ENCODE measurements at places on chromosomes 2 and 18.

DNA sequence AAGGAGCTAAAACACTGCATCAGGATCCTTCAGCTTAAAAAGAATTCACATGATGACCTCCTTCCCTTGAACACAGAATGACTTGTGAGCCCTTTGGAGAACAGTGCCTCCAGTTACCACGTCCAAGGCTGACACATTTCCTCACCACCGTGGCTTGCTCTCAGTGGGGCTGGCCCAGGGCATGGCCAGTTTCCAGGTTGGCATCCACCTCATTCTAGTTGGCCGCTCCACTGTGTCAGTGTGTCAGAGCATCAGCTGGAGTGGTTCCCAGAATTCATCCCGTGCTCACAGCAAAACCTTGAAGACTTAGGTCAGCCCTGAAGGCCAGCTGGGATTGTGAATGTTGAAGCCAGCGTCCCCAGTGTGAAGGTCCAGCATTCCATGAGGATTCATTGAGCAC is 158.5 kb downstream of the INSIG2 start:
- no peak overlapping the region for H3K27ac ChIP-seq
- H3K27me3 ChIP-seq: no peaks in the 10 kb centered on the region
- no peak for DNase-seq
- H3K36me3 ChIP-seq: peaks cover 5% of the 10 kb centered on the region

GRCh38 chr2:170076189-170076588 is 101.8 kb upstream of the MYO3B start:
- no peaks in the 10 kb centered on the region for H3K4me1 ChIP-seq
- no peak overlapping the region for H3K4me3 ChIP-seq
- DNase-seq: no peak
- H3K36me3 ChIP-seq: no peaks in the 10 kb centered on the region

DNA sequence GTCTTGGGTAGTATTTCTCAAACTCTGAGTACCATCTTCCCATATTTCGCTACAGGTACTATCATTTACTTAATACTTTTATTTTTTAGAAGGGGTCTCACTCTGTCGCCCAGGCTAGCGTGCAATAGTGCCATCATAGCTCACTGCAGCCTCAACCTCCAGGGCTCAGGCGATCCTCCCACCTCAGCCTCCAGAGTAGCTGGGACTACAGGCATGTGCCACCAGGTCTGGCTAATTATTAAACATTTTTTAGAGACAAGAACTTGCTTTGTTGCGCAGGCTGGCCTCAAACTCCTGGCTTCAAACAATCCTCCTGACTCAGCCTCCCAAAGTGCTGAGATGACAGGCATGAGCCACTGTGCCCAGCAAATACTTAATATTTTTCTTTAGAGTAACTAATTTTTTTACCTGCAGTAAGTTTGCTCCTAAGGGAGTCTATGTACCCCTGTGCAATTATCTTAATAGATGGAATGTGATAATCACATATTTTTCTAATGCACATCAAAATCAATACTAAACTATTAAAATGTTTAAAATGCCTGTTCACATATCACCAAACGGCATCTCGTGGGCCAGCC is 100.6 kb upstream of the ST3GAL5 start:
- no peak for DNase-seq
- no peak overlapping the region for H3K4me3 ChIP-seq
- H3K4me1 ChIP-seq: no peaks in the 10 kb centered on the region
- no peak overlapping the region for H3K27ac ChIP-seq
- peaks cover 2% of the 10 kb centered on the region for H3K27me3 ChIP-seq
- no peaks in the 10 kb centered on the region for H3K36me3 ChIP-seq

- no peaks in the 10 kb centered on the region for H3K4me1 ChIP-seq
- H3K4me3 ChIP-seq: no peak overlapping the region
- H3K27ac ChIP-seq: no peak overlapping the region
- peaks cover 6% of the 10 kb centered on the region for H3K36me3 ChIP-seq
- H3K27me3 ChIP-seq: peaks cover 10% of the 10 kb centered on the region
- no peak for DNase-seq
Measured at GRCh38 chr2:149041482-149041881, 3.0 kb downstream of the LYPD6B start.

DNA sequence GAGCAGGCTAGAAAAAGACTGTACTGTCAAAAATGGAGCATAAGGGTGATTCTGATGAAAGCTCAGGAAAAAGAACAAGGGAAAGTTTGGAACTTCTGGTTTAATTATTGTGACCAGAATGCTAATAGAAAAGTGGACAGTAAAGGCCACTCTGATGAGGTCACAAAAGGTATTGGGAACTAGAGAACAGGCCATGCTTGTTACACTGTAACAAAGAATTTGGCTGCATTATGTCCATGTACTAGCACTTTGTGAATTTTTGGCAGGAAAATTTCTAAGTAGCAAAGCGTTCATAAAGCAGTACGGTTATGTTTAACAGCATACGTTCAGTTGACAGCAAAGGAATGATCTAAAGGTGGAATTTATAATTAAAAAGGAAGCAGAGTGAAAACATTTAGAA is 418.6 kb downstream of the TRIB2 start:
- no peaks in the 10 kb centered on the region for H3K4me1 ChIP-seq
- H3K27ac ChIP-seq: no peak overlapping the region
- H3K27me3 ChIP-seq: no peaks in the 10 kb centered on the region
- no peak overlapping the region for H3K4me3 ChIP-seq
- no peaks in the 10 kb centered on the region for H3K36me3 ChIP-seq

- no peaks in the 10 kb centered on the region for H3K27me3 ChIP-seq
- H3K27ac ChIP-seq: no peak overlapping the region
- H3K36me3 ChIP-seq: peaks cover 5% of the 10 kb centered on the region
- no peak overlapping the region for H3K4me3 ChIP-seq
- DNase-seq: no peak
Measured at GRCh38 chr18:36624451-36625167, 204.2 kb downstream of the TPGS2 start.

DNA sequence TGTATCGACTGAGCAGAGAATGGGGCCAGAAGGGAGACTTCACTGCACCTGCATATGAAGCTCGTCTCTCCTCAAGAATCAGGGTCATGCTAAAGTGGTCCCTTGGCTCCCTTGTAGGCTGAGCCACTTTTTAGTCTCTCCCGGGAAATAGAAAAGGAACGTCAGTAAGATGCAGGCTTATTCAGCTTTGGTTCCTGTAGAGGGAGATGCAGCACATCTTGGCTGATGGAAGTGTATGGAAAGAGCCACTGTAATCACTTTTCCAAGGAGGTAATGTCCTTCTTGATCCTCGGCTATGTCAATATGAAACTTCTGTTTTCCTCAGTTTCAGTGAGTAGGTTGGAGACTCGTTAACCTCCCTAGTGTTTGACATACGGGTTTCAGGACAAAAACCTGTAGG is 235.2 kb downstream of the GCA start:
- no peak overlapping the region for H3K4me3 ChIP-seq
- H3K27me3 ChIP-seq: no peaks in the 10 kb centered on the region
- no peaks in the 10 kb centered on the region for H3K36me3 ChIP-seq
- H3K27ac ChIP-seq: no peak overlapping the region
- H3K4me1 ChIP-seq: peaks cover 23% of the 10 kb centered on the region

GRCh38 chr2:80403081-80403480 is 98.5 kb upstream of the LRRTM1 start:
- H3K27me3 ChIP-seq: no peaks in the 10 kb centered on the region
- no peak for DNase-seq
- no peaks in the 10 kb centered on the region for H3K4me1 ChIP-seq
- H3K4me3 ChIP-seq: no peak overlapping the region
- H3K36me3 ChIP-seq: no peaks in the 10 kb centered on the region
- no peak overlapping the region for H3K27ac ChIP-seq
